ENCODE measurements at places on chromosomes 1 and 21.
A peak's percentile ranks its signal among the peaks of the same experiment; 100 is the strongest.

GRCh38 chr1:154326546-154327465 is 1.5 kb downstream of the ATP8B2 start:
- peak; percentile 92 for DNase-seq

GRCh38 chr1:212979340-212980122 is 29.2 kb downstream of the VASH2 start:
- DNase-seq = no peak

- no peak for DNase-seq
These were observed 4.6 kb upstream of the BTG2 start for GRCh38 chr1:203300441-203301330.

DNA sequence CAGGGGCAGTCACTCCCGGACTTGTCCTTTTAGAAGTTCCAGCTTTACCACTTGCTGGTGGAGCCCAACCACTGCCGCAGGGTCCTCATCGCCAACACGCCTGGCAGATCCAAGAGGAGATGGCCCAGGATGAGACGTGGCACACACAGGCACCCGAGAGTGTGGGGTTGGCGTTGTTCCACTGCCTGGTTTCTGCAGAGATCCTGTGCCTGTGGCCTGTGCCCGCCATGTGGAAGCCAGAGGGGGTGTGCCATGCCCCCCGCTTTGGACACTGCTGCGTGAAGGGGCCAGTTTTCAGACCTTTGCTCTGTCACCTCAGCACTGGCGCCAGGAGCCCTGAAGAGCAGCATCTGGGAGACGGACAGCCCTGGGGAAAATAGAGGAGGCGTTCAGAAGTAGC is 10.8 kb downstream of the CD46 start:
- DNase-seq = no peak

DNA sequence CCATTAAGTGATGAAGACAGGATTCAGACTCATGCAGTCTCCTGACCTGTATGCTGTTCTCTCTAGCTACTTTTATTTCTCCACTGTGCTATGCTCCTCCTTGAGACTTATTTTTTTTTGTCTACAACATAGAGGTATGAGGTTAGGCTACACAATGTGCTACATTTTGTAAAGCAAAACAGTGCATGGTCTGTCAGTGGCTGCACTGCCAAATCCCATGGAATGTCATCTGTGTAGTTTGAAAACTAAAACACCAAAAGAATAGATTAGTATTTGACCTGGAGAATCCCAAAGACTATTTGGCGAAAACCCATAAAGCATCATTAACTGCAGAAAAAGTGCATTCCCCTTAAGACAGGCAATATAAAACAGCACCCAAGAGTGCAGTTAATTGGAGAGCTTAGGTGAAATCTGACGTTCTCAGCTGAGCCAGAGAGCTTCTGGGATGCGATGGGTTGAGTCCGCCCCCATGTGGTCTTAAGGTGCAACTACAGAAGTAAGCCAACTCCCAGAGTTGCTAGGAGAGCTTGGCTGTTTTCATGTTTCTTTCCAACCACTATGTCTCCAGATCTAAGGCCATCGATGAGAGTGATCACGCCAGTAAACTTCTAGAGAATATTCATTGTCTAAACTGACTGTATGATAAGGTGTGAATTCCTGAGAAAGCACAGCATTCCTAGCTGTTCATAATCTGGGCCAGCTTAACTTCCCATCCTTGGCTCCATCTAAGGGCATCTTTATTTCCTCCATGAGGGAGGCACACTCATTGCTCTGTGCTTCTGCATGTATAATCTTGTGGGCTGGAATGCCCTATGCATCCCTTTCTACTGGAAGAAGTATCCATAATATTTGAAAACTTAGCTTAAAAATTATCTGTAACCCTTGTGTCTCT is 20.7 kb upstream of the CYP2J2 start:
- peak; percentile 70 for DNase-seq

- no peak for DNase-seq
These were observed 276.4 kb downstream of the HHAT start for GRCh38 chr1:210605099-210605498.

GRCh38 chr1:110106013-110106941 is 6.0 kb upstream of the UBL4B start:
- peak; percentile 67 for DNase-seq

- no peak for DNase-seq
These were observed 31.8 kb downstream of the ABCG1 start for GRCh38 chr21:42250422-42251403.

GRCh38 chr1:111062624-111063023 is 77.3 kb downstream of the DRAM2 start:
- no peak for DNase-seq

DNA sequence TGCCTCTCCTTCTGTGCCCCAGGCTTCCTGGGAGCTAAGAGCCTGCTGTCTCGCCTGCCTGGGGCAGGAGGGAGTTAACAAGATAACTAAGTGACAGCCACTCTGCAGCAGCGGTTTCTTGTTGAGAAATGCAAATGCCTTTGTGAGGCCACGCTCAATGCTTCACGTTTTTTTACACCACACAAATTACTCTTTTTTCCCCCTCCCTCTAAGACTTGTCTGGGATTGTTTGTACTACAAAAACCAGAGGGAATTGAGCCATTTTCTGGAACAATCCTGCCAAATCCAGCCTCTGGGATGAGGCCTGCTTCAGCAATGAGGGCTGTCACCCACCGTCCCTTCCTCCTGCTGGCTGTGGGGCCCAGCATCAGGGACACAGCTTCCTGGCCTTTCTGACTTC is 119.6 kb downstream of the ACTL8 start:
- peak; percentile 73 for DNase-seq

DNA sequence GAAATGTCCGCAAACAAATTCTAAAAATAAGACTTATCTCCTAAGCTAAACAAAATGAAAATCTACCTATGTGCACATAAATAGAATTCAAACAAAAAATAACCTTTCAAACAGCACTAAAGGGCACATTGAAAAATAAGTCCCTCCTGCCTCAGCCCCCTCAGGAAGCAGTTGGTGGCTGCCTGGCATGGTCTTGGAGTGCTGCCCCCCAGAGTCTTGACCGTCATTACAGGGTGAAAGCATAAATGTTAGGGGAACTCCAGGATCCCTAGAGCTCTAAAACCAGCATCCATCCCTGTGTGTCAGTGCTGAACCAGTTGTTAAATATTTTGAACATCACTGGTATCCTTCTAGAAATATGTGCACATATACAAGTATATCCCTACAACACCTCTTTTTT is 6.5 kb upstream of the NPL start:
- no peak for DNase-seq

GRCh38 chr1:95117207-95118066 is at the start of gene TLCD4:
TLCD4 (plus strand) TSS chr1:95117355; CDS start chr1:95143902, 26,547 bp downstream.
- DNase-seq = peak; percentile 11

- no peak for DNase-seq
These were observed 68.3 kb upstream of the NR5A2 start for GRCh38 chr1:199959033-199959774.

DNA sequence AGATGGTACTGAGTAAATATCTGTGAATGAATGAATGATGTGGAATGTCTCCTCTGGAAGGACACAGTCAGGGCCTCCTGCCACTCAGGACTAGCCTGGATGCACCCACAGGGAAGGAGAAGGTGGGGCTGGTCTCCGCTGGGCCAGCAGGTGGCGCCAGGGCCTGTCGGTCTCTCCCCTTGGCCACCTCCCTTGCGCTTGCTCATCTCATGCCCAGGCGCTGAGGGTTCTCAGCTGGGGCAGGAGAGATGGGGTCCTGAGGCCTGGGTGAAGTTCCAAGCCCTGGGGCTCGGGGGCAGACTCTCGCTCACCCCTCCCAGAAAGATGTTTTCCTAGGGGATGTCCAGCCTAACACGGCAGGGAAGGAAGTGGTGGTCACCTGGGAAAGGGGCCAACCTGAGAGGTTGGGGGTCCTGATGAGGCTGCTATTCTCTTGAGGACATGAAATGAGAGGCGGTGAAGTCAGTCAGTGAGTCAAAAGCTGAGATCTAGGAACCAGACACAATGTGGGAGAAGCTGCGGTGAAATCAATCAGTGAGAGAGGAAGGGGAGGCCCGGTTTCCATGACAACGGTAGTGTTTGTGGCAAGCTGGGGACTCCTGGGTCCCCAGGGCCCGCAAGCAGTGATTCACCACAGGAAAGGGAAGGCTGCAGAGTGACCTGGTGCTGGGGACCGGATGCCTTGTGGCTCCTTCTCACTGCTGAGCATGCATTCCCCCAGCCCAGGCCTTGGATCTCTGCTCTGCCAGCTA is 14.6 kb upstream of the MEX3A start:
- peak; percentile 83 for DNase-seq

- DNase-seq = peak; percentile 22
These were observed 841 bp downstream of the SNX27 start for GRCh38 chr1:151612501-151613281.

DNA sequence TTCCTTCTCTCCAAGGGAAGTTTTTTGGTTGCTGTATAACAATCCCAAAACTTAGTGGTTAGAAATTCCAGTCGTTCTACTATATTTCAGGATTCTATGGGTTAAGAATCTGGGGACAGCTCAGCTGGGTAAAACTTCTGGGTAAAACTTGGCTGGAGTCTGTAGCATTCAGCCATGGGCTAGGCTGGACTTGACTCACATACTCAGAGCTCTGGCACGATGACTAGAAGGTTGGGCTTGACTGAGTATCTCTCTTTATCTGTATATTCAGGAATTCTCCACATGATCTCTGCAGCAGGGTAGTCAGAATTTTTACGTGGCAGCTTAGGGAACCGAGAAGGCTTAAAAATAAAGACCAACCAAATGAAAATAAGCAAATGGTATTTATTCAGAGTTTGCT is 28.2 kb upstream of the HRNR start:
- DNase-seq = peak; percentile 8

GRCh38 chr1:33719771-33720670 is 143.9 kb upstream of the HMGB4 start:
- peak; percentile 16 for DNase-seq

GRCh38 chr21:41371685-41372030 is 9.8 kb downstream of the MX2 start:
- no peak for DNase-seq

DNA sequence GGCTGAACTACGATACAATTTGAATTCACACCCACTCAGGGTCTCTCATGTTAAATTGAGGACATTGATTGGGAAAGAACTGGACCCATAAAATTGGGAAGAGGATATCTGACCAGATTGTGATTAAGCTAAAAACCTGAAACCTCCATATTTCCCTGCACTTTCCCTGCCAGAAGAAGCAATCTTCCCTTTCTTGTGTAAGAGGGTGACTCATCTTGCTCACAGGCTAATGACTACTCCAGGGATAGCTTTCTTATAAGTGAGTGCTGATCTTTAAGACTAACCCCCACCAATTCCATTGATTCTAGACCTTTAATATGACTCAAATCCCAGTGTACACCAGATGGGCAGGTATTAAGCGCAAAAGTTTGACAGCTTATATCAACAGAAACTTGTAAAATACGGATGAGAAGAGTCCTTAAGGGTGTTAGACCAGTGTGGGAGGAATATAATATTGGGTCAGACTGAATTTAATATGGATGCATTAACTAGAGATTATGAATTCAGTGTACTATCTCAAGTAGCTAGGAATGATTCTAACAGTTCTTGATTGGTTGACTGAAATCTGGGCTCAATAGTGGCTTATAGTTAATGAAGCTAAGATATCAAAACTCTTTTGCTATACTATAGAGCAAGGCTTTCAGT is 12.1 kb upstream of the SGIP1 start:
- DNase-seq = peak; percentile 93

- DNase-seq = peak; percentile 68
These were observed at the start of gene FOXD2 for GRCh38 chr1:47437447-47438164. FOXD2 (plus strand) TSS chr1:47438044; CDS start chr1:47438136, 92 bp downstream.

- no peak for DNase-seq
These were observed 5.8 kb upstream of the SRP9 start for GRCh38 chr1:225771661-225772322.

- no peak for DNase-seq
These were observed 27.7 kb upstream of the SPSB1 start for GRCh38 chr1:9265037-9265436.

- no peak for DNase-seq
These were observed 127.7 kb downstream of the S1PR1 start for GRCh38 chr1:101364370-101365120.

DNA sequence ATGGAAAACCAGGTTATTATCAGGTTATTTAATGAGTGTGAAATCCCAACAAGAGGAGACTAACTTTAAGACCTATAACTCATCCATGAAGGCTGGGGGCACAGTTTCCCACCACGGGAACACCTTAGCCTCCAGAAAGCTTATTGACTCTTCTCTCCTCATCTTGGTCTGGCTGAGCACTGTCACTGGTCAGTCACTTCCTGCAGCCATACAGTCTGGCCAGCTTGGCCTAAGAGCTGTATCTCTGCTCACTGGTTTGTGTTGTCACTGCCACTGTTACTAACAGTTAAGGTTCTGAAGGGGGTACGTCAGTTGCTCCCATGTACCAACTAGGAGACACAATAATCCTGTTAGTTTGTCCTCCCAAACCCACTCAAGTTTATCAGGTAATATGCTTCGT is 16.7 kb upstream of the DDAH1 start:
- DNase-seq = no peak

DNA sequence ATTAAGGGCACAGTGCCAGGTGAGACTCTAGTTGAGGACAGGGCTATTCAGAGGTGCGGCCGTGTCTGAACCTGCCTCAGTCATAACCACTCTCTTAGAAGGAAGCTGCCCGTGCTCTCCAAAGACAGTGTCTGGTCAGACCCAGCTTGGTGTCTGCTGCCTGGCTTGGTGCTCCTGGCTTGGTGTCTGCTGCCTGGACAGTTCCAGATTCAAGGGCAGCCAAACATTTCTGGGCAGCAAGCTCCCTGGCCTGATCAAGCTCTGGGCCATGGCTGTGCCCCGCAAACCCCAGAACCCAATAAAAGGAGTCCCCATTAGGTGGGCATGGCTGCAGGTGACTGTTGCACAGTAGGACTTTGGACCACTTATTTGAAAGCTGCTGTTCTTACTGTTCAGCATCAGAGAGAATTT is 27.7 kb downstream of the NEK2 start:
- no peak for DNase-seq

DNA sequence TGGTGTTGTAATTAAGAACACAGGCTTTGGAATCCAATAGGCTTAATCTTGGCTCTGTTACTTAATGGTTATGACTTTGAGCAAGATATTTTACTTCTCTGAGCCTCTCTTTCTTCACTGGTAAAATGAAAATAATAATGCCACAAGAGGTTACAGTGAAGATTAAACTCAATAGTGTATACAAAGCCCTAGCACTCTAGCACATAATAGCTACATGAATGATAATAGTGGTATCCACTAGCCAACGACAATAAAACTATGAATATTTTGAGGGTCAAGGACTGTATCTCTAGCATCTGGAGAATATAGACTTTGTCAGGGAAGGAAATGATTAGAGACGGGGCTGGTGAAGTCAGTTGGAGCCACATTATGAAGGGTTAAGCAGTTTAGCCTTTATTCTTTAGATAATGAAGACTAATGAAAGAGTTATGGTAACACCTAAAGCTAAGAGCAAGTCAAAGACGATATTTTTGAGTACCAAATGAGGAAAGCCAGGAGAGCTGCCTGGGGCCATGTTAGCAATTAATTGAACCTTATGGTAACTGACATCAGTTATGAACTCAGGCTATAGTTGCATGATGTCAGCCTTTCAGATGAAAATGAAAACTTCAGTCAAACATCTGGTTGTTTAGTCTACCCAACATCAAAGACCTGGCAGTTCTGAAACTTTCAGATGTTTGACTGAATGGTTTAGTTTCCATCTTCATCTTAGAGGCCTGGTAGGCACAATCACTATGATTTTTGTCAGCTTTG is 32.8 kb upstream of the RNF11 start:
- DNase-seq = no peak

Measured in fibroblast of mammary gland (primary cell).